NCI-H446 (cell line): ENCODE measurements at places on chromosomes 7 and 10.

DNA sequence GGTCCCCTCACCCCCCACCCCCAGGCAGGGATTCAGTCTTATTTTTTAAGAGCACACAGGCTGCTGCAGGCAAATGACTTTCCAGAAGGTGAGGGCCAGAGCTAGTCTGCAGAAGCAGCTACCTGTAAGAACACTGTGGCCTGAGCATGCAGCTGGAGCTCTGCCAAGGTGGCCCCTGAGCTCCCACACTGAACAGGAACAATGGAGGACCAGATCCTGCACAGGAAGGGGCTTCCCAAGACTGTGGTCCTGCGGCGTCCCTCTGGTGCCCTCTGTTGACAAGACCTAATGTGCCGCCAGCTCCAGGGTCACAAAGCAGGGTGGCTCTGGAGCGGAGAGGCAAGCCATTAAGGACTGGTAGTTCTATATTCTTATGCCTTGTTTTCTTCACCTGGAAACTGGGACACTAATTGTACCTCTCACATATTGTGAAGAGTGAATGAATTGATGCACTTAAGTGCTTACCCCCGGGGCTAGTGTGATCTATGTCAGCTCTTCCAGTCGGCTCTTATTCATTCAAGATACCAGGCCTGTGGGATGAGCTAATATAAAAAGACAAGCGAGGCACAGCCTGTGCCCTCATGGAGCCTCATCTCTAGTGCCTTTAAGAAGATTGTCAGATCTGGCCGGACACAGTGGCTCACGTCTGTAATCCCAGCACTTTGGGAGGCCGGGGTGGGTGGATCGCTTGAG lies 8.0 kb upstream of the BEND7 start:
- DNase-seq = peak; percentile 51

DNA sequence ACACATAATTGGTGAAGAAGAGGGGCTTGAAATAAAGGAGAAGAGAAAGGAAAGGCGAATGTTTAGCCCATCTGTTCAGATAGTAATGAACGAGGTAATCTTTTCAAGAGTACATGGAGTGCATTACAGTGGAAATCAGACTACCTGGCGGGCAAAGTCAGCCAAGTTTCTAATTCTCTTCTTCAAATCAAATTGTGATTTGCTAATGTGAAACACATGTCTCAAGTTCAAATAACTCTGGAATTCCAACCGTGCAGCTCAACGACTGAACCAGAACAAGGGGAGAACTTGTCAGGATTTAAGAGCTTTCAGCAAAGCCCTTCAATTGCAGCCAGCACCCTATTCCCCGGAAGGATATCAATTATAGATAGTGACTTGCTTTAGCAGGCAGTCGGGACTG lies 216.9 kb downstream of the GLI3 start:
- no peak for DNase-seq

- DNase-seq = no peak
These were observed 44.1 kb downstream of the ZNF33B start for GRCh38 chr10:42594246-42594650.

GRCh38 chr7:136166521-136166920 lies 189.4 kb upstream of the MTPN start:
- DNase-seq = no peak

DNA sequence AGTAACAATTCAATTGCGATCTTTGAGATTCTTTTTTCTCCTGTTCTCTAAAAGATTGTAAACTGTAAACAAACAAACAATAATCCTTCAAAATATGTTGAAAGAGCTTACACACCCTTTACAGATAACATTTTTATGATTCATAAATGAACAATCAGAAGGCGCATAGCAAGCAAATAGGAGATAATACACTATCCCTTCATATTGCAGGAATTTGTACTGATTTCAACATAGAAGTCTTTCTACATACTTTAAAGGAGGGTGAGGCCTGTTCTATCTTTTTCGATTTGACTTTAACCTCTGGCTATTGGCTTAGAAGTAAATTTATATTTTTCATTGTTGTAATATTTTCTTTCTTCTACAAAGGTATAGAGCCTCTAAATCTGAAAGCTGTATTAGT lies 57.2 kb downstream of the TFEC start:
- DNase-seq = no peak

GRCh38 chr10:131762789-131763696 lies 137.8 kb upstream of the PPP2R2D start:
- DNase-seq = no peak

DNA sequence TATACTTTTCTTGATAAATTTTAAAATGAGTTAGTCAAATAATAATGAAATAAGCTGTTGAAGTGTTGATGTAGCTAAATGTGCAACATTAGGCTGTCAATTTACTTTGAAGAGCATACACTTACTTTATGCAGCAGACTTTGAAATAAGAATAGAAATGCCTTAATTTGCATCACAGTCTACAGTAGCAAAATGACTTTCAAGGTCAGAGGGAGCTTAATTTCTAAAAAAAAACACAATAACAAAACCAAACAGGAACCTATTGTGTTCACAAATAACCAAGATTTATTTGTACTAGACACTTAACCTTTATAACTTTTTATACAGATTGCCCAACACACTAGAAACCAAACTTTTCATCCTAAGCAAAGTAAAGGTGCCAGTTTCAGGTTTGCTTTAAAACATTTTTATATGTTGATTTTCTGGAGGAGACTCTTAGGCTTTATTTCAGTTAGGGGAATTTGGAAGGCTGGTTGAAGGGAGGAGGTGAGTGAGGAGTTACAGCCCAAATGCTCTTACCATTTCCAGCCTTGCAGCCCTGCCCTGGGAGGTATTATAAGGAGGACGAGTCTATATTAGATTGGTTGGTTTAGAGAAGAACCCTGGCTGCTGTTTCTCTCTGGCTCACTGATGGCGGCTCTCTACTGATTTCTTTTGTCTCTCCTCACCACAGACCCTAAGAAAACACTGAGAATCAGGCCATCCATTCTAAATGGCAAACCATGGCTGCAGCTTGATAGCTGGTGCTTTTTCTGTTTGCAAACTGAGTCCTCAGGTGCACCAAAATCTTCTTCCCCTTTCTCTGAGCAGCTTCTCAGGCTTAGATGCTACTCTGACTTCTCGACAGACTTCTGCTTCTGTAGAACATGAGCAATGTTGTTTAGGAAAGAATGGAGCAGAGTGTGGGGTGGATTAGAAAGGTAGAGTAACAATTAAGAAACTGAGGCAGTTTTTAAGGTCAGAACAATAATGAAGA lies 55.2 kb upstream of the RPA3 start:
- no peak for DNase-seq

GRCh38 chr10:52313256-52313932 lies 687 bp upstream of the DKK1 start:
- DNase-seq = no peak

GRCh38 chr10:78634389-78634815 lies 434.4 kb upstream of the ZMIZ1 start:
- DNase-seq = peak; percentile 73

- no peak for DNase-seq
These were observed 40.9 kb upstream of the MET start for GRCh38 chr7:116630932-116631671.

- DNase-seq = no peak
These were observed 26.2 kb upstream of the ECHDC3 start for GRCh38 chr10:11715815-11716494.

DNA sequence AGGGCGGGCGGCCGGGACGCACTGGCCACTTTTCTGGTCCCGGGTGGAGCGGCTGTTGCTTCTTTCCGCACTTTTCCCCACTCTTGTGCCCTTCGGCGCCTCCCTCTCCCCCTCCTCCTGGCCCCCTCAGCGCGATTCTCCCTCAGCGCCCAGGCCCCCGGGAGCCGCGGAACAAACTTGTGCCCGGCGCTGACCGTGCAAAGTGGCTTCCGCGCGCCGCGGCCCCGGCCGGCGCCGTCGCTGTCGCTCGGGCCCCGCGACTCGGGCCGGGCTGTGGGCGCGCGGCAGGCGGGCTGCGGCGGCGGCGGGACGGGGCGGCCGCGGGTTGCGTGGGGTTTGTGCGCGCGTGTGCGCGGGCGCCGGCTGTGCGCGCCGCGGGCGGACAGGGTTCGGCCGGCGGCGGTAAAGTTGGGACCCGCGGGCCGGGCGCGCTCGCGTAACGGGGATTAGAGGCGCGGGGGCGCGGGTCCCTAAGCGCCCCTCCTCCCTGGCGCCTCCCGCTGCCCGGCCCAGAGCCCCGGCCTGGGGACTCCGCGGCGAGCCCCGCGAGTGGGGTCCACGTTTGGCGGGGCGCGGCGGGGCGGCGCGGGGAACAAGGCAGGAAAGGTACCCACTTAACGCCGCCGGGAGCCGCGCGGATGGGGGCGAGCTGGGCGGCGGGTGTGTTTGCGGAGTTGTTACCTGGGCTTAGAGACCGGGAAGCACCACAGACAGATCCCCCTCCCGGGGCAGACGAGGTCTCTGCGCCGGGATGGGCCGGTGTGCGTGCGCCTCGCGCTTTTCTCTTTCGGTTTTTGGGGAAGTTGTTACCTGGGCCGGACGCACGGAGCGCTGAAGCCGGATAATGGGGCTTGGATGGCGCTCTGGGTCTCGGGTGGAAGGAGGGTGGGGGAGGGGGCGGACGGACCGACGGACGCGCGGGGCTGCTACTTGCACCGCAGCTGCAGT lies 860 bp downstream of the ZEB1 start:
- DNase-seq = peak; percentile 23

GRCh38 chr10:132810807-132811700 lies 25.1 kb upstream of the NKX6-2 start:
- DNase-seq = no peak

GRCh38 chr7:93461350-93461749 lies 113.2 kb downstream of the CALCR start:
- DNase-seq = no peak

DNA sequence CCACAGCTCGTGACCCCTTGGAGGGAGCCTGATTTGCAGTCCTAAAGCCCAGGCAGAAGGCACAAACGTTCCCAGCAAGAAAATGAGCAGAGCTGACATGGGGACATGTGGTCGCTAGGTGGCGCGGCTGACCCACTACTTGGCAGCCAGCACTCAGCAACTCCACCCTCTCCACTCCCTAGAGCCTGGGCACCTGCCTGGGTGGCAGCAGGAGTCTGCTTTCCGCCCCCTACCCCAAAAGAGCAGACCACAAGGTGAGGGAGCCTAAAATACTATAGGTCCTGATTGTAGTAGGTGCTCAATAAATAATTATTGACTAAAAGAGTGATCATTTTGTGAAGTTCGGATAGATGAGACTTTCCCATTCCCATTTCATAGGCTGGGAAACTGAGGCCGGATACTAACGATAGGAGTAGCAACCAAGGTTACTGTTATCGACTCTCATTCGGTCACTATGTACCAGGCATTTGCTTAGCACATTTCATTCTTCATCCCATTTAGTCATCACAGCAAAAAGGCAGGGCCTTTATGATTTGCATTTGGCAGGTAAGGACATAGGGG lies 57.4 kb downstream of the NEUROG3 start:
- DNase-seq = no peak

DNA sequence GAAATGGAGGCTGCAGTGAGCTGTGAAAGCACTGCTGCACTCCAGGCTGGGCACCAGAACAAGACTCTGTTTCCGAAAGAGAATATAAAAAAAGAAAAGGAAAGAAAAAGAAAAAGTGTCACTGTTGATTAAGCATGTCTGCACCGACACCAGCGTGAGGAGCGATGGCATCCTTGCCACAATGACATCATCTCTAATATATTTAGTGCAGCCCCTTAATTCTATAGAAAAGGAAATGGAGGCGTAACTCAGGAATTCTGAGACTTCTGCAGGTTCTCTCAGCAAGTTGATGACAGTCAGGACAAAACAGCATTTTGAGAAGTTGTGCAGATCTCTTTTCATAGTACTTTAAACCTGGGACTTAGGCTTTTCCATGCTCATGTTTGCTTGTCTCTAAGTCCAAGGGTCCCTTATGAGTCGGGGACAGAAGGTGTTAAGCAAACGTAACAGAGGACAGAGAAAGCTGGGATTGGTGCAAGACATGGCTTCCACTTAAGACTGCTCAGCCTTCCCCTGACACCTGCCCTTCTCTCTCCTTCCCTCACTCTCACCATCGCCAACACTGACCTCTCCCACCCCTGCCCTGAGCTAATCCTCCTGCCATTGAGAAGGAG lies 16.9 kb upstream of the ANKRD1 start:
- DNase-seq = no peak

- DNase-seq = no peak
These were observed 72.4 kb upstream of the LOXL4 start for GRCh38 chr10:98340261-98340939.

DNA sequence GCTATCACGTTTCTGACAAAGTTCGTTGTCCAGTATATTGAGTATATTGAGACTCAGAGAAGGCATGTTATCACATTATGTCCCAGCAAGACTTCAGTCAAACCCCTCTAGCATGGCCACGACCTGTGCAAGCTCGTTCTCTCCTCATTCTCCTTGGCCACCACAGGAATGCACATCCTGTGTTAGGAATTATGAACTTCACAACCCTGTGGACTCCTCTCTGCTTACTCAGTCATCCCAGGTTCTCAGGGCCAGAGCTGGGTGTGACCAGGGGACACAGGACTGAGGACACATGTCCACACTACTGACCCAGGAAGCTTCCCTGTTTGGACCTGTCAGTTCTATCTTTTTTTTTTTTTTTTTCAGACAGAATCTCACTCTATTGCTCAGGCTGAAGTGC lies 4.4 kb downstream of the SH2D4B start:
- no peak for DNase-seq

DNA sequence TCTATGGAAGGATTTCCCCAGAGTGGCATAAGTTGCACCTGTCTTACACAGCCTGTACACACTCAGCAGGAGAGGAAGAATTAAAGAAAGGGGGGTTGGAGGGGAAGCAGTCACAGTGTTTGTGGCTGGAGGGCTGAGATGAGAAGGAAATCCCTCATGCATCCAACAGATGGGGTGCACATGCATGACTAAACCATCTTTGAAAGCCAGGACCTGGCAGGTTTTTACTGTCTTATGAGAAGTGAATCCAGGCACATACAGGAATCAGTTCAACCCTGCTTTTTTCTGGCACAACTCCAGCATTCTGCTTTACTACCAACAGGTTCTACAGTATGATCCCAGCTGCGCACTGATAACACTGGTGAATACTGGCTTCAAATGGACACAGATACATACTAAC lies 107.7 kb downstream of the CACNA2D1 start:
- DNase-seq = peak; percentile 98

GRCh38 chr10:18414061-18414460 lies 237.3 kb downstream of the NSUN6 start:
- no peak for DNase-seq

- no peak for DNase-seq
These were observed 83.4 kb downstream of the SLC25A13 start for GRCh38 chr7:96238474-96238873.
